ENCODE measurements at places on chromosomes 2 and 18.

DNA sequence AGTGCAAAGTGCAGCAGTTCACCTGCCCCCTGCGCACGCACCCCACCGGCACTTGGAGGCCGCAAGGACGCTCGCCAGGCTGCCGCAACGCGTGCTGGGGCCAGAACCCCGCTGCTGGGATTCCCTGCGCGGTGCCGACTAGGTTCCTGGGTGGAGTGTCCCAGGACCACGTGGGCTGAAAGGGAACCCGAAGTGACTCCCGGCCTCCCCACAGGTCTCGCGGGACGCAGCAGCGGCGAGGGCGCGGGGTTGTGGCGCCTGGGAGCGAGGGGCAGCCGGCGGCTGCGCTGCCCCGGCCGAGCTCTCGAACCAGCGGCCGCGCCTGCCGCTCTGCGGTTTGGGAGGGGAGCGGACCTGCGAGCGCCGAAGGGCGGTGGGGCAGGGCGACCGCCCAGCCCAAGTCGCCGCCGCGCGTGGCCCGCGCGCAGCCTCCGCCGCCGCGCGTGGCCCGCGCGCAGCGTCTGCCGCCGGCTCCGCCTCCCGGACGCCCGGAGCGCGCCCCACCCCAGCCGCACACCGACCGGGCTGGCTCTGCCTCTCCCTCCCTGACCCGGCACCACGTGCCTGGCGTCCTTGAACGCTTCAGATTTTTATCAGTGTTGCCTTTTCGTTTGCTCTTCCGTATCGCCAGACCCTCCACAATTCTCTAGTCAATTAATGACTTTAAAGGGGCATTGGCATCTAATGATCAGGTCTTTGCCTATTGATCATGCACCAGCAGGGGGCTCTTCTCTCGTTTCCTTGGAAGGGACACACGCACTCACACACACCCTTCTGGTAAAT, at the start of gene FTCDNL1:
TSS of gene FTCDNL1 (minus strand) at position 475 of the 783 bp plus-strand sequence. CDS start 2,230 bp downstream, outside the sequence.
- DNase-seq: no peak

- no peak for DNase-seq
These were observed 52.9 kb upstream of the NCOA1 start for GRCh38 chr2:24438106-24438505.

DNA sequence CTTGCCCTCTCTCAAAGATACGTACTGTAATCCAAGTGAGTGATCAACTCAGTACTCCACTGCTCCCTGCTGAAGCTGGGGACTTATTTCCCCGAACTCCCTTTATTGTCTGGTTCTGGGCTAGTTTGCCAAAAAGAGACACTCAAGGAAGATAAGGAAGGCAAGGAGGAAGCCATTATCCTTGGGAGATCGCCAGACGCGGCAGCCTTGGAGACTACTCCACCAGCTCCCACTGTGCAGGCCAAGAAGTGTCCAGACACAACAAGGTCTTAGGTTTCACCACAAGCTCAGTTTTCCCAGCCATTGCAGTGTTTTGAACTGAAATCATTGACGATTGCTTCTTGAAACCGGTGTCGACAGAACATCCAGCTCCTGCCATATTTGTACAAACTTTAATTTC, 439.6 kb upstream of the UBE2E3 start:
- DNase-seq: no peak

DNA sequence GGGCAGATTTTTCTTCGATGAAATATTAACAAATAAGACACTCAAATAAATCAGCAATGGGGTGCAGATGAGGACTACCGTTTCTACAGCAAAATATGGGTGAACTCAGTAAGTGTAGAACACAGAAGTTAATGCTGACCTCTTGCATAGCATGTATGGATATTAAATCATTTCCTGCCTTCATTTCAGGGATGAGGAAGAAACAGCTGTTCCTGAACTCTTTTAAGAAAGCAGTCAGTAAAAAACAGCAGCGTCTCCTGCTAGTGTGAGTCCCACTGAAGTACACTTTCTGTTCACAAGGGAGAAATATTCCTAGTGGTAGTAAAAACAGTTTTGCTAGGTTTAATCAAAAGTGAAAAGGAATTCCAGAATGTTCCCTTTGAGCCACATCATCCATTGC, 379.0 kb downstream of the ZEB2 start:
- no peak for DNase-seq

- no peak for DNase-seq
These were observed 4.8 kb downstream of the UXS1 start for GRCh38 chr2:106189325-106189724.

DNA sequence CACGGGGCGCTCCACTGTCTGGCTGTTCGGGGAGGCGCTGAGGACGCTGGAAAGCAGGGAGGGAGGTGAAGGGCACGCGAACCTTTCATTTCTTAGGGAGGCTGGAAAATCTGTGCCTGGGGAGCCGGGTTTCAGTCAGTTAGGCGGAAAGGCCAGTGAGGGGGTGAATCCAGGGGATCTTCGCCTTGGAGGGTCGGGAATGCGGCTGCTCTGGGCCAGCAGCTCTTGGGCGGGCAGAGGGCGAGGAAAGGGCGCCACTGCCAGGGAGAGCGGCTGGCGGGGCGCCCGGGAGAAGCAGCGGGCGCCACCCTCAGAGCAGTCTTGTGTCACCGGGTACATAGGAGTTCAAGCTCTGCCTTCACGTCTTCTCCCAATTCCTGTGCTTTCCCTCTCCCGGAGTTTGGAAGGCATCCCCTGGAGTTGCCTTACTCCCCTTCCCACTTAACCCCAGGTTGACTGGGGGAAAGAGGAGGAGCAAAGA, 1.4 kb downstream of the CCDC85A start:
- DNase-seq: no peak

GRCh38 chr18:78753240-78753639, 226.4 kb upstream of the SALL3 start:
- no peak for DNase-seq

DNA sequence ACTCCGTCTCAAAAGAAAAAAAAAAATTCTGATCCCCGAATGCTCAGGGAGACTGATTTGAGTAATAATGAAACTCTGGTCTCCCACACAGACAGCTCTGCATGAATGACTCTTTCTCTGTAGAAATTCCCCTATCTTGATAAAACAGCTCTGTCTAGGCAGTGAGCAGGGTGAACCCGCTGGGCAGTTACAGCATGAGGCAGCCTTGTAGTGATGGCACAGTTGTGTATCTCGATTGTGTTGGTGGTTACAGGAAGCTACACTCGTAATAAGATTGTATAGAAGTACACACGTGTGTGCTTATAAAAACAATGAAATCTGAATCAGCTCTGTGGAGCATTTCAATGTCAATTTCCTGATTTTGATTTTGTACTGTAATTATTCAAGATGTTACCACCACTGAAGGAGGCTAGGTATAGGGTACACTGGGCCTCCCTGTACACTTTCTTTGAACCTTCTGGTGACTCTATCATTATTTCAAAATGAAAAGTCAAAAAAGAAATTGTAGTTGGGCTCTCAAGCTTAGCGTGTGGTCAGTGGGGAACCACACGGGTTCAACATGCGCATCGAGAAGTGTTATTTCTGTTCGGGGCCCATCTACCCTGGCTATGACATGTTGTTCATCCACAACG, 34.9 kb upstream of the ATP8B1 start:
- DNase-seq: no peak

DNA sequence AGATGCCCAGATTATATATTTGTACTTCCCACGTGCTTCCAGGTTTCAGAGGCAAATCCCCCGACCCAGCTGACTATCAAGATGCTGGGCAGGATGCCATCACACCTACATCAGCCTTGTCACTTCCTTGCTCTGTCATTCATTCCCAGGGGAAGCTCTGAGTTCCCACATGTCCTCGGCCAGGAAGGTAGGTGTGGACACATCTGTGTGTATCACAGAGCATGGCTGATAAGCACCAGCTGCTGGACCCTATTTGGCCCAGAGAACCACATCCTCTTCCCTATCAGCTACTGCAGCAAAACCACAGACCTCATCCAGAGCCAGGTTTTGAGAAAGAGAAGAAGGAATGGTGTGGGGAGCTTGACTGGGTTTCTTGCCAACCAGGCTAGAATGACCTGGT, 31.9 kb upstream of the ITGA6 start:
- no peak for DNase-seq

- no peak for DNase-seq
These were observed 44.9 kb downstream of the DYSF start for GRCh38 chr2:71498261-71498701.

- no peak for DNase-seq
These were observed 22.7 kb downstream of the IMMT start for GRCh38 chr2:86172610-86173009.
